ENCODE measurements at places on chromosomes 13 and 19.

- H3K4me3 ChIP-seq = no peak overlapping the region
- peaks cover 14% of the 10 kb centered on the region for H3K36me3 ChIP-seq
- peaks cover 17% of the 10 kb centered on the region for H3K4me1 ChIP-seq
Measured at GRCh38 chr13:27267596-27267995, 3.0 kb upstream of the RASL11A start.

DNA sequence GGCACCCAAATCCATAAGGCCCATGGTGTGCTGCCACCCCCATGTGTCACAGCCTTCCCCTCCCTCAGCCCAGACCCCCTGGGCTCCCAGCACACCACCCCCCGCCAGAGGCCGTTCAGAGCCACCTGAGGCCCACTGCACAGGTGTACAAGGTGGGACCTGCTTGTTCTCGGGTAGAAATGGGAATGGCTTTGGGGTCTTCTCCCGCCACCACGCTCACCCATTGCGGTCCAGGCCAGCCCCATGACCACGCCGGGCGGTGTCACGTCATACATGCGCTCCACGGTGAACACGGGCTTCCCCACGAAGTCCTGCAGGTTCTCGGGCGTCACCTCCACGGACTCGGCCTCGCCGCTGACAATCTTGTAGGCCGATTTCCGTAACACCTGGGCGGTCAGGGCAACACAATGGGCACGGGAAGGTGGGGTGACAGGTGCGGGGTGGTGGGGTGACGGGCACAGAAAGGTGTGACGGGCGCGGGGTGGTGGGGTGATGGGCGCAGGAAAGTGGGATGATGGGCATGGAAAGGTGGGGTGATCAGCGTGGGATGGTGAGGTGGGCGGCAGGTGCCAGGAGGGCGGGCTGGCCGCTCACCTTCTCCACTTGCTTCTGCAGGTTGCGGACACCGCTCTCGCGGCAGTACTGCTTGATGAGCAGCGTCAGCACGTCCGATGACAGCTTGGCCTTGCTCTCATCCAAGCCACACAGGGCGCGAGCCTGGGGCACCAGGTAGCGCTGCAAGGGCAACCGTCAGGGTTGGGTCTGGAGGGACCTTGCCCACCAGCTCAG lies 4.3 kb downstream of the RPL36 start:
- peaks cover 12% of the 10 kb centered on the region for H3K36me3 ChIP-seq
- peaks cover 3% of the 10 kb centered on the region for H3K27me3 ChIP-seq
- DNase-seq = no peak
- H3K27ac ChIP-seq = no peak overlapping the region
- H3K4me1 ChIP-seq = peaks cover 16% of the 10 kb centered on the region

GRCh38 chr13:113506025-113506685 lies 15.6 kb upstream of the DCUN1D2 start:
- peak overlapping the region; percentile 35 for H3K4me3 ChIP-seq
- H3K27ac ChIP-seq = peak overlapping the region; percentile 95
- H3K4me1 ChIP-seq = peaks cover 45% of the 10 kb centered on the region
- DNase-seq = peak; percentile 34
- H3K36me3 ChIP-seq = peaks cover 51% of the 10 kb centered on the region

DNA sequence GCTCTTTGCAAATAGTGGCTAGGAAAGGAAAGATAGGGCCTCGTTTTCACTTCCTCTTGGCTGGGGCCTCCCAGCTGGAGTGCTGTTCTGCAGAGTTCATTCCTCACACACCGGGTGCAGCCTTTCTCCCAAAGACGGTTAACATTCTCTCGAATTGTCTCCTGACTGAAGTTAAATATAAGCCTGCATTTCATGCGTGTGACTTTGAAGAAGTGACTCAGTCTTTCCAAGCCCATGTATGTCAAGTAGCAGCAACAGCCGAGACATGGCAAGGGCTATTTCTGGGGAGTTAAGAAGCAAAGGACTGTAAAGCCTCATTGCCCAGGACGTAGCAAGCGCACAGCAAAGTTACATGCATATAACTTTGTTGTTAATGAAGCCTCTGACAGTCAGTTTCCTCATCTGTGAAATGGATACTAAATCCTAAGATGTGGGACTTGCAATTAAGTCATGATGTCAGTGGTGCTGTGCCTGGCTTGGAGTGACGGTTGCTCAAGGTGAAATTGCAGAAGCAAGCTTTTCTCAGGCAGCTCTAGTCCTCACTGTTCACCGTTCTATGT lies 502.4 kb downstream of the MYO16 start:
- H3K27me3 ChIP-seq = peaks cover 4% of the 10 kb centered on the region
- H3K27ac ChIP-seq = peak overlapping the region; percentile 39
- no peak overlapping the region for H3K4me3 ChIP-seq

DNA sequence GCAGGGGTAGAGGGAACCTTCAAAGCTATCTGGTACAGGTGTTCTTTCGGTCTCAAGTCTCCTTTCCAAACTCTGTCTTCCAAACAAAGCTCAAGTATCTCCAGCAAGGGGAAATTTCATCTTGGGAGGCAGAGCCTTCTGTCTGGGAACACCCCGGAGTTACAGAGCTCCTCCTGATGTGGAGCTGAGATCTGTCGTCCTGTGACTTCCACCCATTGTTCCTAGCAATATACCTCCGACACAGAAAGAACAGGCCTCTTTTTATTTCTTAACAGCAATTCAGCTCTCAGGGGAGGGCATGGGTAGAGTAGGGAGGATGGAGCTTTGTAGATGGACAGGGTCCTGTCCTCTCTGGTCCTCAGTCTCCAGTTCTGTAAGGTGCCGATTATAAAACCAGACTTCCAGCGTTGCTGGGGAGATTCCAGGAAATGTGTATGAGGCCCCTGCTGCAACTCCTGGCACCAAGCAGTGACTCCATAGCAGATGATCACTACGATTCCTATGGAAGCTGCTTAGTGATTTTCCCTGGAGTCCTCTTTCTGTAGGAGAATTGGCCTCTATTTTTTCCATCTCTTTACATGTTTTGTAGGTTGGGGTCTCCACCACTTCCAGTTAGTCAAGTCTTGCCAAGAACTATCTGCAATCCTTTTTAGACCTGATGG lies 56.0 kb upstream of the ARGLU1 start:
- peaks cover 36% of the 10 kb centered on the region for H3K4me1 ChIP-seq
- H3K4me3 ChIP-seq = no peak overlapping the region
- H3K27ac ChIP-seq = no peak overlapping the region
- no peaks in the 10 kb centered on the region for H3K36me3 ChIP-seq
- no peak for DNase-seq

DNA sequence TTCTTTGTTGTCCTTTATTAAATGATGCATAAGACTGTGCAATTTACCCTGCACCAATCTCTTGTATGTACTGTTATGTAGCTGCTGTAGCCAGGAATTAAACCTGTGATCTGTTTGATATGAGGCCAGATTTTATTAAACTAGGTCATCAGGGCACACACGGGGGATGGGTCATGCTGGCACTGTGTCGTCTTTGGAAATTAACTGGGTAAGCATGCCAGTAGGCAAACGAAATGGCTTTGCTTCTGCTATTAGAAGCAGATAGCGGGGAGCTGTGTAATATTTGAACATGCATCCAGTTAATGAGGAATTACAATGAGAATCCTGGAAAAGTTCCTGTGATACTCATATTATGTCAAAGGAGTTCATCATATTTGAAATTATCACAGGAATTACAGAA lies 23.5 kb downstream of the MTUS2 start:
- DNase-seq = no peak
- H3K4me3 ChIP-seq = no peak overlapping the region
- no peaks in the 10 kb centered on the region for H3K4me1 ChIP-seq
- H3K27me3 ChIP-seq = peaks cover 4% of the 10 kb centered on the region

DNA sequence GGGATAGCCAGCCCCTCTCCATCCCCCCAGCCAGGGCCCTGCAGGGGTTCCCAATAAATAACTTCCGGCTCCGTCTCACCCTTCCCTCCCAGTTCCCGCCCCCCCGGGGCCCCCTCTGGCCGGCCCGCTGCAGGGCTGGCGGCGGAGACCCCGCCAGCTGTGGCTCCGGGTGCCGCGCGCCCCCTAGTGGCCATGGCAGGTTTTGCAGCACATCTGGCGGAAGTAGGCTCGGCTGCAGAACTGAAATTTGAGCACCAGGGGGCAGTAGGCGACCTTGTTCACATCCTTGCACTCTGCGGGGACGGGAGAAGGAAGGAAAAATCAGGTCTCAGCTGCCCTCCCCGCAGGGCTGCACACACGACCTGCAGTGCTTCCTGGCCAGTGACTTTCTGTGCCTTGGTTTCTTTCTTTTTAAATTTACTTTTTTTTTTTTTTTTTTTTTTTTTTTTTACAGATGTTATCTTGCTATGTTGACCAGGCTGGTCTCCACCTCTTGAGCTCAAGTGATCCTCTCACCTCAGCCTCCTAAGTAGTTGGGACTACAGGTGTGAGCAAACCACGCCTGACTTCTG lies 3.6 kb upstream of the MYO1F start:
- H3K27me3 ChIP-seq = peaks cover 13% of the 10 kb centered on the region
- DNase-seq = peak; percentile 92
- H3K4me1 ChIP-seq = peaks cover 21% of the 10 kb centered on the region

GRCh38 chr13:108742701-108743451 lies 113.5 kb downstream of the MYO16 start:
- DNase-seq = no peak
- H3K4me3 ChIP-seq = no peak overlapping the region
- peaks cover 11% of the 10 kb centered on the region for H3K36me3 ChIP-seq
- H3K4me1 ChIP-seq = no peaks in the 10 kb centered on the region

DNA sequence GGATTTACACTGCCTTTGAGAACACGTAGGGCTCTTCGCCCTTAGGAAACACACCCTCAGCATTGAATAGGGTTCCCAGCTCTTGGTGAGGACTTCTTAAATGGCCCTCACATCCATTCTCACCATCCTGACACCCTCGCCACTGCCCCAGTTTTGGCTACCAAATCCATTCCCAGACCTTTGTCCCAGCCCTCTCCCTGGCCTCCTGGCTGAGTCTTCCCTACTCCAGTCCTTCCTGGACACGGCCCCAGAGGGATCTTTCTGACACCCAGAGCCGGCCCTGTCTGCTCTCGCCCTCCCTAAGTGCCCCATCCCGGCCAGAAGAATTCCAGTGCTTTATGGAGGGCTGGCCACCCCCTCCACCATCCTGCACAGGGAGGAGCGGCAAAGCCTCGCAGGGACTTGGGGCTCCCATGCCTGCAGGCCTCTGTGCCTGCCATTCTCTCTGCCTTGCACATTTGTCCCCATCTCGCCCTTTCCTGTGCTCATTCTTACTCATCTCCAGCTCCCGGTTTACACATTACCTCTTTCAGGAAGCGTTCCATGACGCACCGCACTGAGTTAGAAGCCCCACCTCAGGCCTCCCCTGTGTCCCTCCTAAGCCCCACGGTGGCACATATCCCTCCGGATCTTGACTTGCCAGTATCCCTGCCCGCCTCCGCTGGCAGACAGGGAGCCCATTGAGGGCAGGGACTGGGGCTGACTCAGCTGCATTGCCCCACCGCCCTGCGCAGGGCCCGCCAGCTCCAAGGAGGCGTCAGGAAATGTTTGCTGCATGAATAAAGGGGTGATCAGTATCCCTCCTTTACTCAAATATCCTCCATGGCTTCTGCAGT lies 11.0 kb upstream of the KLK14 start:
- no peak for DNase-seq
- H3K4me1 ChIP-seq = peaks cover 17% of the 10 kb centered on the region
- H3K4me3 ChIP-seq = no peak overlapping the region
- H3K36me3 ChIP-seq = no peaks in the 10 kb centered on the region
- H3K27me3 ChIP-seq = peaks cover 7% of the 10 kb centered on the region

- no peak for DNase-seq
- no peaks in the 10 kb centered on the region for H3K27me3 ChIP-seq
- H3K4me3 ChIP-seq = no peak overlapping the region
- no peaks in the 10 kb centered on the region for H3K36me3 ChIP-seq
Measured at GRCh38 chr13:90933097-90933826, 414.2 kb upstream of the MIR17HG start.

- H3K27ac ChIP-seq = peak overlapping the region; percentile 64
- peaks cover 16% of the 10 kb centered on the region for H3K36me3 ChIP-seq
- DNase-seq = no peak
- no peak overlapping the region for H3K4me3 ChIP-seq
- peaks cover 2% of the 10 kb centered on the region for H3K27me3 ChIP-seq
- H3K4me1 ChIP-seq = peaks cover 42% of the 10 kb centered on the region
Measured at GRCh38 chr19:58562122-58563033, 4.0 kb upstream of the UBE2M start.

- H3K36me3 ChIP-seq = peaks cover 30% of the 10 kb centered on the region
- H3K4me3 ChIP-seq = no peak overlapping the region
Measured at GRCh38 chr13:97369261-97369893, 64.6 kb upstream of the RAP2A start.

DNA sequence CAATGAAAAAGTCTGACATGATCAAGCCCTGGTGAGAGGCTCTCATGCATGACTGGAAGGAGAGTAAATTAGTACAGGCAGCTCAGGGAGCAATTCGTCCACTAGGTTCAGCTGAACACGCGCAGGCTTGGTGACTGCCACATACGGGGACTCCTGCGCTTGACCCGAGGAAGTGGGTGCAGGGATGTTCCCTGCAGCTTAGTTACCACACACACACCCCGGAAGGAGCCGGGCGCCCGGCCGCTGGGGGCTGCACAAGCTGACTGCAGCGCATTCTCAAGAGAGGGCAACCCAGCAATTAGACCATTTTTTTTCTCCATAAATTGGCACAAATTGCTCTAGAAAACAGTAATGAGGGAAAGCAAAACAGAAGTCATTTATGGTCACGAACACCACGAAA lies 23.0 kb upstream of the MIER2 start:
- H3K4me1 ChIP-seq = peaks cover 54% of the 10 kb centered on the region
- H3K4me3 ChIP-seq = peak overlapping the region; percentile 23
- peaks cover 12% of the 10 kb centered on the region for H3K36me3 ChIP-seq

DNA sequence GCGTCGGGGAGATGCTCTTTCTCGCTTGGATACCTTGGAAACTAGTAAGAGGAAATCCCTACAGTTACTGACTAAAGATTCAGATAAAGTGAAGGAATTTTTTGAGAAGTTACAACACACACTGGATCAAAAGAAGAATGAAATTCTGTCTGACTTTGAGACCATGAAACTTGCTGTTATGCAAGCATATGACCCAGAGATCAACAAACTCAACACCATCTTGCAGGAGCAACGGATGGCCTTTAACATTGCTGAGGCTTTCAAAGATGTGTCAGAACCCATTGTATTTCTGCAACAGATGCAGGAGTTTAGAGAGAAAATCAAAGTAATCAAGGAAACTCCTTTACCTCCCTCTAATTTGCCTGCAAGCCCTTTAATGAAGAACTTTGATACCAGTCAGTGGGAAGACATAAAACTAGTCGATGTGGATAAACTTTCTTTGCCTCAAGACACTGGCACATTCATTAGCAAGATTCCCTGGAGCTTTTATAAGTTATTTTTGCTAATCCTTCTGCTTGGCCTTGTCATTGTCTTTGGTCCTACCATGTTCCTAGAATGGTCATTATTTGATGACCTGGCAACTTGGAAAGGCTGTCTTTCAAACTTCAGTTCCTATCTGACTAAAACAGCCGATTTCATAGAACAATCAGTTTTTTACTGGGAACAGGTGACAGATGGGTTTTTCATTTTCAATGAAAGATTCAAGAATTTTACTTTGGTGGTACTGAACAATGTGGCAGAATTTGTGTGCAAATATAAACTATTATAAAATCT lies 2.7 kb upstream of the KCNRG start:
- peaks cover 25% of the 10 kb centered on the region for H3K4me1 ChIP-seq
- H3K27me3 ChIP-seq = no peaks in the 10 kb centered on the region
- H3K4me3 ChIP-seq = no peak overlapping the region
